Smooth muscle cell of the brain vasculature (primary cell): ENCODE measurements at places on chromosomes 3 and 15.

DNA sequence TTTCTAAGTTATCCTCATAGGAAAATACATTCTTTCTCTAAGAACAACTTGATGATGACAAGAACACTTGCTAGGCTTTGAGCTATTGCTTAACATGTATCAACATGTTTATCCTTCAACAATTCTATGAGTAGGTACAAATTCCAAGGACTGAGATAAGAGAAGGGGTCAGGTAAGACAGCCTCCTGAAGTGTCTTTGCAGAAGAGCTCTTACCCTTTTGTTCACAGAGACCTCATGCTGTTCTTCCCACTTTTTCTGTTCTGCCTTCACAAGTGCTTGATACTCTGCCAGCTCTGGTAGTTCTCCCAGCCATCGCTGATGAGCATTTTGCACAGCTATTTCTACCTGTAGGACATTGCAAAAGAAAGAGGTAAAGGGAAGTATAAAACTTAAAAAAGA is 50.9 kb downstream of the CEP152 start:
- DNase-seq, result no peak

- no peak for DNase-seq
Measured at GRCh38 chr3:79690072-79690471, 77.7 kb downstream of the ROBO1 start.

GRCh38 chr3:138186221-138186620 is 880 bp upstream of the ARMC8 start:
- DNase-seq, result no peak

DNA sequence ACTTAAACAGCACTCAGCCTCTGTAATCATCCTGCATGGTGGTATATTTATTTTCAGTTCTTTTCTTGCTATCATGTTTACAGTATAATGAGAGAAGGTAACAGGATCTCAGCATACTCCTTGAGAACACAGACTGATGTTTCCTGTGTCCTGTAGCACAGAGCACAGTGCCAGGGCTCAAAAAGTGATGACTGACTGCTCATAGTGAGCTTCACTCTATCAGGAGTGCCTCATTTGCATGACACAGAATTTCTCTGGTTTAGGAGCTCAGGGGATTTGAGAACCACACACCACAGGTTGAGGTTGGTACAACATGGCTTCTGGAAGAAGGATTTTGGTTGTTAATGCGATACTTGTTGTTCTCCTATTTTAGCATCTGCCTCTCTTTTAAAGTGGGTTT is 68.5 kb upstream of the SLC2A2 start:
- DNase-seq, result no peak

DNA sequence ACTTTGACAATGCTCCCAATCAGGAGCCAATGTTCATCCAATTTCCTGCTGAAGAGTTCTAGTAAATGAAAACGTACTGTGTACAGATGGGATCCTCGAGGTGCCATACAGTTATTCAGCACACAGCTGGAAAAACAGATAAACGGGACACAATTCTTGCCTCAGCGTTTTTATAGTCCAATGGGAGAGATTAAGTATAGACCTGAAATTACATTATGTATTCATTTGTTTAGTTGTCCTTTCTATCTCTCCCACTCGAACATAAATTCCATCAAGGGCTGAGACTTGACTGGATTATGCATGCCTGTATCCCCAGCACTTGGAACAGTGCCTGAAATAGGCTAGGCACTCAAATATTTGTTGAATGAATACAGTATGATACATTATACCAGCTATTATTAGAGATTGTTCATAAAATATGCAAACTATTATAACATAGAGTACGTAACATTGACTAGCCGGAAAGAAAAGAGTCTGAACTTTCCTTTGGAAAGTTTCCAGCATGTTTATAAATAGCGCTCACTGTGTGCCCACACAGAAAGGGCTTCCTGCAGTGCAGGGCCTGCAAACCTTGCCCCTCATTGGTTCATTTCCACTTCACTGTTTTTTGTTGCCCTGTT is 27.4 kb upstream of the SNTN start:
- peak; percentile 18 for DNase-seq

GRCh38 chr3:39941931-39942330 is 132.5 kb downstream of the MYRIP start:
- no peak for DNase-seq

- no peak for DNase-seq
Measured at GRCh38 chr15:65821070-65821469, 29.0 kb upstream of the DENND4A start.

DNA sequence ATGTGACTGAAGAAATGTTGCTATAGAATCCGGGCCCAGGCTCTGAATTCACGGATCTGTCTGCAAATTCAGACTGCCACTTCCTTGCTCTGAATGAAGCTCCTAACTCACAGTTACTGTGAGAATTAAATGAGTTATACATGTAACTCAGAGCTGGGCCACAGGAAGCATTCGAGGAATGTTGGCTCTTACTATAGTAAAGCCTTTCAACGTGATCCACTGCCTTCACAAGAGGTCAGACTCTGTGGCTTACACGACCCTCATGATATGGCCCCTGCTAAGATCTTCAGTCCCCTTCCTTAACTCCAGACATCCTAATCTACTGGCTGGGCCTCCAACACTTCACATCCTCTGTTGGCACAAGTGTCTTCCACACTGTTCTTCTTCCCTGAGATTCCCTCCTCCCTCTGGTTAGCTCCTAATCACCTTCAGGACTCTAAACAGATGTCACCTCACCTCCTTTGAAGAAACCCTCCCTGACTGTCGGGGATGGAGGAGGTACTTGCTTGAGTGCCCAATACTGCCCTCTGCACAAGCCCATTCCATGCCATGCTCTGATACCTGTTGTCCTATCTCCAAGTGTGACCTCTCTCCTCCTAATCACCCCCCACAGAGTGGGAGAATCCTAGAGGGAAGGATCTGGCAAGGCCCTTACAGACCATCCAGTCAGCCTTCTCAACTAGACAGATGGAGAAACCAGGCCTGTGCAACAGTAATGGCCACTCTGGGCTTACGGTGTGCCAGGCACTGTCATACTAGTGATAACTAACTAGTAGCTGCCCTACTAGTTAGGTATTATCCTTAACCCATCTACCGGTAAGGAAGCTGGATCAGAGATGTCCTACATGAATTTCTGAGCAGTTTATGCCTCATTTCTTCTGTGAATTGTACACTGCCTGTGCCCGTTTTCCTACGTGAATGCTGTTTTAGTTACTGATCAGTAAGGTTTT is 1.3 kb downstream of the ACTR8 start:
- DNase-seq, result no peak

GRCh38 chr3:127606086-127606805 is 8.0 kb downstream of the MCM2 start:
- DNase-seq, result no peak

GRCh38 chr3:58492494-58492905 is 604 bp downstream of the KCTD6 start:
- no peak for DNase-seq

GRCh38 chr3:188853856-188854771 is 317.7 kb upstream of the TPRG1 start:
- no peak for DNase-seq

GRCh38 chr3:115239717-115240116 is 92.6 kb upstream of the ZBTB20 start:
- peak; percentile 69 for DNase-seq

GRCh38 chr15:85764649-85765277 is 30.0 kb downstream of the KLHL25 start:
- DNase-seq, result no peak

- DNase-seq, result no peak
Measured at GRCh38 chr3:143242101-143242500, 122.5 kb downstream of the CHST2 start.

DNA sequence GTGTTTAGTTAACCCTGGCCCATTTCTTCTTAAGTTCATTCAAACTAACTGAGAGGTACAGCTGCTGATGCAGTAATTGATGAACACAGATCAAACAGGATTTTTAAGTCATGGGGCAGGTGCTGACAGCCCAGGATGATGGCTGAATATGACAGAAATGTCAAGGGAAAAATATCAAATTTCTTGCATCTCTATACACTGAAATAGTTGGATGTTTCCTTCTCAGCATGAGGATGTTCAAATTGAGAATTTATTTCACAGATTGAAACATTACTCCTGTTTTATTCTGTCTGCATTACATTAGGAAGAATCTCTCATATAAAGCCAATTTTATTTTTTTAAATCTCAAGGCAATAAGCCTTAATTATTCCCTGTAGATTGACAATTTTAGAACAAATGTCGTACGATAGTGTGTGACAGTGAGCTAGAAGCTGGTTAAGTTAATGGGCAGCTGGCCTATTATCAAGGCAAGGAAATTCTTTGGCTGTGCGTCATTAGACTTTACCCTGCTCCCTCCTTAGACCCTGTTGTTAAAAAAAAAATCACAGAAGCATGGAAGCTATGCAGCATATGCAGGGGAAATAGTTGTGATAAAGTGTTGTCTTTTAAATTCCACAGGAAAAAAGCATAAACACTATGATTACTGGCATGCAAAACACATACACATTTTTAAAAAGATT is 183.8 kb upstream of the KCNMB2 start:
- DNase-seq, result peak; percentile 37

DNA sequence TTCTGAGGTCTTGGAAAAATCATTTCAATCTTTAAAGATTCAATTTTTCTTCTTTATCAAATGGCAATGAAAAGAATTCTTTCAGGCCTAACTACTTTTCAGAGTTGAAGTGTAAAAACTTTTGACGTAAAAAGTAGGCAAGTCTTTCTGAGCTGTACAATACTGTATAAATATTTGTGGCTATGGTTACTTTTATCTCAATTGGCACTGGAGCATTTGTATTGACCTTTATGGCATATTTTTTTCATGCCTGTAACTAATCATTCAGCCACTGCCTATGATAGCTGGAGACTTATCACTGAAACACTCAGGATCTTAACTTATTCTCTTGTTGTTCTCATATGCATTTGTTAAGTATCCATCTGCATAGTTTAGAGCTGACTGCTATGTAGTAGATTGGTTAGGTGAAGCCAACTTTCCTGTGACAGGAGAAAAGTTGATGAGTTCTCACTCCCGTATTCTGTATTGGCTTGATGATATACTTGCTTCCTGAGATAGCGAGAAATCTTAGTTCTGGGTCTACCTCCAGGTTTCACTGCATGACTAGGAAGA is 290.4 kb upstream of the TBL1XR1 start:
- no peak for DNase-seq

DNA sequence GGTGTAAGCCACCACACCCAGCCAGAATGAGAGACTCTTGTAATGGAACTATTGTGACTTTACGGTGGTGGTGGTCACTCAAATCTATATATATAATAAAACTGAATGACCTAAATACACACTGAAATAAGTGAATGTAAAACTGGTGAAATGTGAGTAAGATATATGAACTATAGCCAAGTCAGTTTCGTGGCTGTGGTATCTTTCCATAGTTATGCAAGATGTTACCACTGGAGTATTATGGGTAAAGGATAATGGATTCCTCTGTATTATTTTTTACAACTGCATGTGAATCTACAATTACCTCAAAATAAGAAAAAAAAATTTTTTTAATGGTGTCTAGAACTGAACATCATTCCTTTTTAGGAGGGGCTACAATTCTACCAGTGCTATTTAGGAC is 21.9 kb downstream of the PIK3CB start:
- no peak for DNase-seq
